ENCODE measurements at places on chromosomes 16 and 17.

DNA sequence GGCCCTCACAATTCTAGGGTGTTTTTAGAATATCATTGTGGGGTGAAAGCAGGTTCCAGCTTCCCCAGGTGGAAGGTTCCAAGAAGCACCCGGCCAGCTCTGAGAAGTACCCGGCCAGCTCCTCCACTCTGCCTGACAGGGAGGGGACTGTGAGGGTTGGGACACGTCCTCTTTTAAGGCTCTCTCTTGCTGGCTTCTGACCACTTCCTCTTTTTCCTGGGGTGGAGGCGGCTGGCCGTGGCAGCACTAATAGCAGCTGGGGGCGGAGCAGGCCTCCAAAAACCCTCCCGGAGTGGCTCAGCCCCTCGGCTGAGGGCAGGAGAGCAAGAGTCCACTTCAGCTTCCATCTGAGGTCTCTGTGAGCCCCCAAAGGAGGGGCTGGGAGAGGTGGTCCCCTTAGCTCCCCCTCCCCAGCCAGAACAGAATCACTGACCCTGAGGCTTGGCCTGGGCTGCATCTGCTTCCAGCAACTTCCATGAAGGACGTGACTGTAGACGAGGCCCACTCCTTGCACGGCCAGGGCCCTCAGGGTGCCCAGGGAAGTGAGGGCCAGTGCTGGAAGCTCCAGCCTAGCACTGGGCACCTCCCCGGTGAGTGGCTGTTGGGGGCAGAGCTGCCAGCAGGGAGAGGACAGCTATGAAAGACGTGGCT lies 26.7 kb upstream of the PLCG2 start:
- DNase-seq: peak; percentile 91

DNA sequence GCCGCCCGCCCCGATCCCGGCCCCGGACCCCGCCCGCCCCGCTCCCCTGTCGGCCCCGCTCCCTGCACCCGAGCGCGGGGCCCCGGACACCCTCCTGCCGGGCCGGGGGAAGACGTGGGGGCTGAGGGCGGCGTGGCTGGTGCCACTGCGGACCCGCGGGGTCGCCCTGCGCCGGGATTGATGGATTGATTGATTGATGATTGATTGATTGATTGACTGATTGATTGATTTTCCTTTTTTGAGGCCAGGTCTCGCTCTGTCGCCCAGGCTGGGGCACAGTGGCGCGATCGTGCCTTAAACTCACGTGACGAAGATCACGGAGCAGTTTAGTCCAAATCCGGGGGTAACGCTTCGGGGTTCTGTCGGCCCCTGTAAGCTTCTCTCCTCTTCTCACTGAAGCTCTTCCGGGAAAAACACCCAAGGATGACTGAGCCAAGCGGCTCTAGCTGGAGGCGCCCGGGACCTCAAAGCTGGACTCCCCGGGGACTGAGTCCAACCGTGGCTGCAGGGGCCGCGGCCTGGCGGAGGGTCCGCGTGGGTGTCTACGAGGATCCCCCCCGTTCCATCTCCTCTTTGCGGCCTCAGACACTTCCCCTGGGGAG lies 40.2 kb upstream of the BHLHA9 start:
- DNase-seq: no peak

DNA sequence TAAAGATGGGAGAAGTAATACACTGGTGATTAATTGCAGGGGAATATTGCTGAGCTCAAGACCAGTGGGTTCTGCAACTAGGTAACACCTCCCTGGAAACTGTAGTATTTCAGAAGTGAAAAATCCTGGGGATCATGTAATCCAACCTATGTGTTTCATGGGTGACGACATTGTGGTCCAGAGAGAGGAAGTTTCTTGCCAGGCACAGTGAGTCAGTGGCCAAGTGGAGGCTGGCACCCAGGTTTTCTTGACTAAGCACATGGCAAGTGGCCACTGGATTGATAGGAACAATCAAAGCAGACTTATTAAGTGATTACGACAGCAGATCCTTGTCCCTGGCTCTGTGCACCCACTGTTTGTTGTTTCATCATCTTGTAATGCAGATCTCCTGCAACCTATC lies 14.6 kb upstream of the CIITA start:
- peak; percentile 78 for DNase-seq

GRCh38 chr17:57084361-57084801 lies 665 bp upstream of the AKAP1 start:
- no peak for DNase-seq

DNA sequence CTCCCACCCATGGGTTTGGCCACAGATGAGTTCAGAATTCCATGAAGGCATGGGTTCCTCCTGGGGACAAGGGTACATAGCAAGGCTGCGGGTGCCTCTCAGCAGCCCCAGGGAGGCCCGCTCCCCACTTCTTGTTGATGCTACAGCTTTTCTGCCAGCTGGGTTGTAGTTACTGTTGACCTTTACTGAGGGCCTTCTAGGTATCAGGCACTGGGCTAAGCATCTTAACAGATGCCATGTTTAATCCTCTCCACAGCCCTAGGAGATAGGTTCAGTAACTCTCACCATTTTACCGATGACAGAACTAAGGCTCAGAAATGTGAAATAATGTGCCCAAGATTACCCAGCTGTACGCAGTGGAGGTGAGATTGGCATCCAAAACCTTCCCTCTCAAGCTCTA lies 54.3 kb upstream of the DLX4 start:
- no peak for DNase-seq

- DNase-seq: peak; percentile 9
Observed at GRCh38 chr16:48117217-48118105, 38.3 kb downstream of the ABCC12 start.

All from bone marrow (tissue), 2 donors.